ENCODE measurements at places on chromosomes 1 and 21.

DNA sequence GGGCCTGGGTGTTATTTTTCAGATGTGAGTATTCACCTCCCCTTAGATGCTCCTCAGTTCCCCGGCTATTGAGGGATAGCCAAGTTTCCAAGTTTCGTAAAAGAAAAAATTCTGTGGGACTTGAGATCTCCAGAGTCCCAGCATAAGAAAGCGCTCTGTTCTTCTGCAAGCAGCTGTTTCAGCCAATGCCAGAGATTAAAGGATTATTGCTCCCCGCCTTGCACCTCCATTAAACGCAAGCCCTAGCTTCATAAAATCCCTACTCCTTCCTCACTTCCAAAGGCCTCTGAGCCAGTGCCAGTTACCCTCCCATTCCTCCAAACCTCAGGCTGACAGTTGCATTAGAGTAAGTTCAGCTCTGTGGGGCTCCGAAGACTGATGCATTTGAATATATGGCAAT lies 56.4 kb downstream of the CHIA start:
- no peak for DNase-seq

GRCh38 chr1:92882819-92883218 lies 51.0 kb downstream of the RPL5 start:
- DNase-seq, result peak; percentile 86

- DNase-seq, result no peak
These were observed 281.4 kb downstream of the HHIPL2 start for GRCh38 chr1:222266223-222267196.

DNA sequence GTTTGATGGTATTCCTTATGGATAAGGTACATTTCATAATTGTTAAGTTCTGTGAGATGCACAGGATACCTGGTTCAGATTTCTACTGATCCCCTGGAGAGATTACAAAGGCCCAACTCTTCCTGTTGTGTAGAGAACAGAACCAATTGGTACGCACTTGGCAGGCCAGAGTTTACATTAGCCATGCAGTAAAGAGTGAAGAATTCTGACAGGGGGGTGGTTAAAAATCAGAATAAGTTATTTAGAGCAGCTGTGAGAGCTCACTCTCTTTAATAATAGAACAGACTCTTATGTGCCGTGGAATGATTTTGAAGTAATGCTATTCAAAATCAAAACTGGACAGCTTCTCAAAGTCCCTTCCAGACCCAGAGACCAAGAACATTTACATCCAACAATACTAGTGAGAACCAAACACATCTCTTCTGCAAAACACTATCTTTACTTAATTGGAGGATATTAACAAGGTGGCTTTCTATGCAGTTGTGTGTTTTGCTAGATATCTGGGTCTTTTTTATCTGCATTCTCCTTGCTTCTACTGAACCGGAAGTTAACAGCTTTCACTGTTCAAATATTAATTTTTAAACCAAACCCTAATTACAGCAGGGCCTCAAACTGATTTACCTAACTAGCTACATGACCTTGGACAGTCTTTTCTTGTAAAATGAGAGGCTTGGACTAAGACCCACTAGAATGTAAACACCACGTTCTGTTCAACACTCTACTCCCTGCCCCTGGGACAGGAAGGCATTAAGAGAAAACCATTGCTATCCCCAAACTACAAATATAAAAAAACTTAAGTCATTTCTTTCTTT lies 4.0 kb downstream of the USP24 start:
- no peak for DNase-seq

DNA sequence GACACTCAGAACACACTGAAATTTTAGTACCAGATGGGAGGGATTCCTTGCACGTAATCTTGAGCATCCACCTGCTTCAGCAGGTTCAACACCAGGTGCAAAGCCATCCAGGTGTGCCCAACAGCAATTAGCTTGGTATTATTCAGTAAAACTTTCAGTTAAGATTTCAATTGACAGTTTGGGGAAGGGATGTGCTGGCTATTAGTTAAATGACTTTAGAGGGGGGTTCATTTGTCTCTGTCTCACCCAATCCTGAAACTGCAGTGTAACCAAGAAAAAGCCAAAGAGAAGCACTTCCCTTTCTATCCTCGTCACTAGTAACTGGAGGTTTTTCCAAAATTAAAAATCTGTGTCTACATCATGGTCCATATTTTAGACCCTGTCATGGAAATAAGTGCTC lies 90.9 kb downstream of the PIK3R3 start:
- DNase-seq, result no peak

- no peak for DNase-seq
These were observed 2.4 kb upstream of the TARS2 start for GRCh38 chr1:150484861-150485260.

DNA sequence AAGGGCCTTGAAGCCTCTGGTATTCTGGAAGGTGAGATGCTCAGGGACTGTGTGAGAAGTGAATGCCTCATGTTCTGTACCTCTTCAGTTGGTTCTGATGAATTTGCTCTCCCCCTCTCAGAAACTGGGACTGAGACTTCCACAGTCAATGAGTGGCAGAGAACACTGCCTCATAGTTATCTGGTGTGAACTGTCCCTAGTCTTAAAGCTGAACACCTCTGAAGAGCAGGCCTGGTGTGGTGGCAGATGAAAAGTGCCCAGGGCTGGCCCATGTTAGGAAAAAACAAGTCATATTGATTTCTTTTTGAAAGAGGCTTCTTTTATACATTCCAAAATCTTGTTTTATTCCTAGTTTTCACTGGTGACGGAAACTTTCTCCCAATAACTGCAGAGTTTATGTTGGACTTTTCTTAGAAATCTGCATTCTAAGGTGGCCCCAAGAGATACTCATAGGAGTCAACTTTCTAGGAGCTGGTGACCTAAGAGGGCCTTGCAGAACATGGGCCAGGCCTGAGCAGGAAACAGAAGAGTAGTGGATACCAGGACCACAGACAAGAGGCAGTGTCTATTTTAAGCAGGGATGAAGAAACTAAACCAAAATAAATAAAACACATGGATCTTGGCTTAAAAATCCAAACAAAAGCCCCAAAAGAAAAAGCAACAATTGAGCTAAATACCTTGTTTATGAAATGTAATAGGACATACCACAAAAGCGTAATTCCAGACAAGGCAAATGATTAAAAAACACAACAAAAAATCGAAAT lies 19.5 kb downstream of the DUSP10 start:
- DNase-seq, result no peak

- DNase-seq, result no peak
These were observed 26.1 kb upstream of the SLAMF6 start for GRCh38 chr1:160548960-160549664.

DNA sequence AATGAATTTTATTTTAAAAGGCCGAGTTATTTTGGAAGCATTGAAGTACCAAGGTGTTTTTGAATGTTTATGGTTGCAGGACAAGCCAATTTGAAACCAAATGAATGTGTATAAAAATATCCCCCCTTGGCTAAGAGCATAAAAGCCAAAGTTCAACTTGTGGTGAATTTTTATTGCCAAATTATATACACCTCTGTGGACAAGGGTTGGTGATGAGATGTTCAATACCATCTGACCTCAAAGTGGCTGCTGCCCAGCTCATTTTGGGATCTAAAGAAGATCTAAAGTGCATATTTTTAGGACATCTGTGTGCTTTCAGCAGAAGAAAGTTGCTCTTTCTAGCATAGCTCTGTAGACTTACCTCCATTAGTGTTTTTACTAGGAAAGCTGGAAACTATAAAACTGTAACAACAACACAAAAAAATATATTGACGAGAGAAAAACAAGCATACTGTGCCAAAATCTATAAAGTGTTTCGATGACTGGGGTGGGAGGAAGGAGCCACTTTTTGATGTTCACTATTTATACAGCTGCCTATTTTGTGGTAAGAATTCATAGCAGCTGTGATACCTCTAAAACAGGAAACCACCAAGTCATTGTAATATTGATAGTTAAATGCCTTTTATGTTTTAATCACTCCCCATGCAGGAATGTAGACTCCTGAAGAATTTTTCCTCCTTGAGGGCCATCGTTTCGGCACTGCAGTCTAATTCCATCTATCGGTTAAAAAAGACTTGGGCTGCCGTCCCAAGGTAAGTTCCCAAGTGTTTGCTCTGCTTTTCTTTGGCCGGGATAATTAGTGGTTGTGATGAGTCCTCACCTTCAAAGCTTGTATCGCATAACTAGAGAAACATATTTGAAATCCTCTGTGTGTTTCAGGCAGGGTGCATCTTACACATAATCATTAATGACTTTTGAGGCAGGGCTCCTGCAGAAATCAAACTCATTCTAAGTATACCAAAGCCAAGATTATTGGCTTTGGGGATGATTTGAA lies 83.2 kb downstream of the RGL1 start:
- no peak for DNase-seq

GRCh38 chr1:30399026-30399425 lies 324.4 kb downstream of the MATN1 start:
- DNase-seq, result no peak

GRCh38 chr1:197671920-197672319 lies 103.4 kb downstream of the DENND1B start:
- DNase-seq, result no peak

GRCh38 chr1:232145768-232146167 lies 484.2 kb downstream of the SIPA1L2 start:
- DNase-seq, result no peak

DNA sequence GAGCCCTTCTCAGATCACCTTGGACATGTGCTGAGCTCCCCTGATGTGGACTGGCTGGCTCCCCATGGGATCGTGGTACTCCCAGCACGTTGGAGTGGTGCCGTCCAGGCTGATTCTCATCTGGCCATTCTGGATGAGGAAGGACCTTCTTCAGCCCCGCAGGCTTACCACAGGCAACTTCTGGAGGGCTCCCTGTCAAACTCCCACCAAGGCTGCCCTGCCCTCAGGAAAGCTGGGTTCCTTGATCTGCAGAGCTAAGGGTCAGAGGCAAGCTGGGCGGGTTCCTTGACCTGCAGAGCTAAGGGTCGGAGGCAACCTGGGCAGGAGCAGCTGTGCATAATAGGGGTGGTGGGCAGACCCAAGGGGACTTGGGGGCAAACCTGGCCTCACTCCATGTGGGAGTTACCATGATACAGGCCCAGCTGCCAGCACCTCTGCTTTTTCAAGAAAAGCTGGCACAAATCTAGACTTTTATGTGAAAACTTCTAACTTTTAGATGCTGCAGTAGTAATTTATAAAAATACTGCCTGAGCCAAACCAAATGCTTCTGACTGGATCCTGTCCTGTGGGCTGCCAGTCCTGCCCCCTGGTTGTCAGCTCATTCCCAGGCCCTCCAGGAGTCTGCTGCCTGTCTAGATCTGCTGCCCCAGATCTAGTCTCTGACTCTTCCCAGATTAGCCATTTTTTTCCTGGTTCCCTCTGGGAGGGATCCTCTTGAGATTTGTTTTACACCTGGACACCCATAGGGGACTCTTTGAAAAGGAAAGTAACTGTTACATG lies 5.6 kb upstream of the THEM5 start:
- no peak for DNase-seq

DNA sequence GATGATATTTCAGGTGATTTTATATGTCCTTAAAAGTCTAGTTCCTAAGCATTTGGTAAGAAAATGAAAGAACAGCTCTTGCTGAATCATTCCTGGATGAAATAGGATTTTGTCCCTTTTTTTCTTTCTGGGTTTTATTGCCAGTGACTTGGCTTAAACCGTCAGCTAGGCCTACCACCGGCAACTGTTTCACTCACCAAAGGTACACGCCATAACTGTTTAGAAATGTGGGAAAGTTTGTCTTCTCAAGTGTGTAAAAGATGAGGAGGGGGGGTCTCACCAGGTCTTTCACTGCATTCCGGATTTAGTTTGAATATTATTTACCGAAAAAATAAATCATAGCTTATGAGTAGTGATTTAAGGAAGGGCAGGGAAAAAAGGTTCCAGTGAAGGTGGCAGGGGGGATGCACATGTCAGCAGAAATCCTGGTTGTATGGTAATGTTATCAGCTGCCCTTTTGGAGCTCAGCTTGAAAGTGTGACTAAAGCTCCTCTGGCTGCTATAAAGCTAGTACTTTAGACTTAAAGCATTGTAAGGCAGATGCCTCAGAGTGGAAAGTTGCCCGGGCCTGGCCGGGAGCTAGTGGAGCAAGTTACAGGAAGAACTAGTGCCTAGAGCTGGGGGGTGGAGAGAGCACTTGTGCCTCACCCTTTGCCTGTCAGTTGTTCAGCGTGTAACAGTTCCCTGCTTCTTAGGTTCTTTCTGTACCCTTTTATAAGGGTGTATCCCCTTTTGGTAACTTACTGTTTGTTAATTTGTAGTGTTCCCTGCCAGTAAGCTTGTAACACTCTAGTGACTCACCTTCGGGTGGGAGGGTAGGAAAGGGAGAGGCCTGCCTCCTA lies 3.1 kb downstream of the ATP1A1 start:
- DNase-seq, result peak; percentile 75

- DNase-seq, result no peak
These were observed 85.7 kb upstream of the CCDC190 start for GRCh38 chr1:162946701-162947100.

- peak; percentile 2 for DNase-seq
These were observed 1258.5 kb upstream of the ADGRL2 start for GRCh38 chr1:80542231-80542630.

DNA sequence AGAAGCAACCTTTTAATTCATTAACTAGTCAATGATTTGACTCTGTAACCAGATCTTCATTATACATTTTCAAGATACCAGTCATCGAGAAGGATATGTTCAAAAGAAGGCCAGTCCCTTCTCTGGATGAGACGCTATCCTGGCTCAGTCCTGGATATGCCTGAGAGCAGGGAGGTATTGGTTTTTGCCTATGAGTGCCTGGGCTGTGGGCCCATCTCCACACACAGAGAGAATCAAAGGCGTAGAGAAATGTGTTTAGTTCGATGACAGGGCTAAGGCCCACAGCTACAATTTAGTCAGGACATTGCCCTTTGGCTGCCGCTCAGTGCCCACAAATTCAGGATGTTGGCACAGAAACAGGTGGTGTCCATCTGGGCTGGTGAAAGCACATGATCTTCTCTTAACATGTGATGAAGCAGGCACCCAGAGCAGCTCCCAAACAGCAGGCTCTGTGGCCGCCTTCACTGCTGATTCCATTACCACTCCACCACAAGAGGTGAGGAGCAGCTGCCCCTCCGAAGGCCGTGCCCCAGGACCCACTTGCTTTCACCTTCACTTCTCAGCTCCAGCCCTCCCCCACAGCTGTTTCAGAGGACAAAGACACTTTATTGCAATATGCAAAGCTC lies 24.7 kb downstream of the ACKR1 start:
- DNase-seq, result no peak

DNA sequence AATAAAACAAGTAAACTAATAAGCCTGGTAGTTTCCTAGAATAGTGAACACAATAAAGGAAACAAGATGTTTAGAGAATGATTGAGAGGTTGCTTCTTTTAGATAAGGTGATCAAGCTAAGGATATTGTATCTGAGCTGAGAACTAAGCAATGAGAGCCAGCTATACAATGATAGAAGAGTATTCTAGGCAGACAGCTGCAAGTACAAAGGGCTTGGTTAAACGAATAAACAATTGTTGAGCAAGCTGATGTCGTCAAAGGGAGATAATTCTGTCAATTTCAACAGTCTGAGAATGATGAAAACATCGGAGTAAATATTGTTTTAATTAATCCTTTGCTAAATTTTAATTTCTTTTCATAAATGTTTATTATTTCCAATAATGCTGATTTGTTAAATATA lies 5.5 kb upstream of the FH start:
- no peak for DNase-seq

- no peak for DNase-seq
These were observed 502 bp downstream of the EDN2 start for GRCh38 chr1:41483960-41484401.

- no peak for DNase-seq
These were observed 8.1 kb downstream of the UTP25 start for GRCh38 chr1:209835782-209836298.

GRCh38 chr1:51901151-51901550 lies 22.6 kb upstream of the NRDC start:
- no peak for DNase-seq
